Cardiac ventricle fibroblast (primary cell): ENCODE measurements at places on chromosomes 6 and 20. TPM values are rescaled to one million over a fixed set of nuclear protein-coding genes. Genes with fewer than 3 reads are reported as not detected.

Gene UBE2J1
- 29.5 and 31.1 TPM in 2 replicates for total RNA-seq

Gene HLA-DQB2
- total RNA-seq = not detected in 2 replicates

Gene STMND1
- not detected in 2 replicates for total RNA-seq

Gene OOEP
- not detected in 2 replicates for total RNA-seq

Gene IL20RA
- 0.12 and 0.54 TPM in 2 replicates for total RNA-seq

Gene RPP21
- 52.2 and 53.2 TPM in 2 replicates for total RNA-seq

Gene SIRPG
- total RNA-seq = not detected in 2 replicates

Gene RAET1L
- total RNA-seq = not detected in 2 replicates

Gene C20orf144
- not detected in 2 replicates for total RNA-seq

Gene MARCKS
- total RNA-seq = 37.3 and 38.5 TPM in 2 replicates

Gene SCRT2
- total RNA-seq = not detected in 2 replicates

Gene TUBB2A
- total RNA-seq = 22.4 and 29.5 TPM in 2 replicates

Gene TAGAP
- total RNA-seq = not detected in 2 replicates

Gene GLP1R
- total RNA-seq = not detected in 2 replicates

Gene HLA-DRB1
- 0.37 TPM in 1 of 2 replicates, not detected in the other for total RNA-seq

Gene TRIM31
- total RNA-seq = not detected in 2 replicates

Gene DEFB114
- not detected in 2 replicates for total RNA-seq

Gene PCSK2
- total RNA-seq = not detected in 2 replicates

Gene SPATS1
- not detected in 2 replicates for total RNA-seq

Gene TCF15
- not detected in 2 replicates for total RNA-seq

Gene RAD21L1
- total RNA-seq = not detected in 2 replicates

Gene CRISP2
- total RNA-seq = not detected in 2 replicates

Gene ZNF334
- 2.8 and 2.9 TPM in 2 replicates for total RNA-seq

Gene LZTS3
- total RNA-seq = 2.7 and 3.3 TPM in 2 replicates

Gene REM1
- 0.44 and 1.2 TPM in 2 replicates for total RNA-seq

Gene ZBTB46
- 3.0 and 6.2 TPM in 2 replicates for total RNA-seq

Gene COX4I2
- total RNA-seq = not detected in 2 replicates

Gene BEND6
- total RNA-seq = 9.9 and 11.2 TPM in 2 replicates
